ENCODE measurements at places on chromosomes 11 and 22.

DNA sequence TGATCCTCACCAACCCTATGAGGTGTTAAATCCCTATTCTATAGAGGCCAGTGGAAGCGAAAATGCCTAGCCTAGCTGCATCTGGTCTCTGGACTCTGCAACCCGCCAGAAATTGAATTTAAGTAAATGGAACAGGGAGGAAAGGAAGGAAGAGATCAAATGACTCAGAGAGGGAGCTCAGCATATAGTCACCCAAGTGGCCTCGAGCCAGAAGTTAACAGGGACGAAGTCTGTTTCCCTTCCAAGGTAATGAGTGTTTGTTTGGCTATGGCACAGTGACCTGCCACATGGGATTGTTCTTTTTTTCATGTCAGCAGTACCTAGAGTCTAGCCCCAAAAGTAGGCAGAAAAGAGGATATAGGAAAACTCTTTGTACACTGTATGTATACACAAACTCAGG lies 66.3 kb downstream of the PAK1 start:
- DNase-seq: no peak

DNA sequence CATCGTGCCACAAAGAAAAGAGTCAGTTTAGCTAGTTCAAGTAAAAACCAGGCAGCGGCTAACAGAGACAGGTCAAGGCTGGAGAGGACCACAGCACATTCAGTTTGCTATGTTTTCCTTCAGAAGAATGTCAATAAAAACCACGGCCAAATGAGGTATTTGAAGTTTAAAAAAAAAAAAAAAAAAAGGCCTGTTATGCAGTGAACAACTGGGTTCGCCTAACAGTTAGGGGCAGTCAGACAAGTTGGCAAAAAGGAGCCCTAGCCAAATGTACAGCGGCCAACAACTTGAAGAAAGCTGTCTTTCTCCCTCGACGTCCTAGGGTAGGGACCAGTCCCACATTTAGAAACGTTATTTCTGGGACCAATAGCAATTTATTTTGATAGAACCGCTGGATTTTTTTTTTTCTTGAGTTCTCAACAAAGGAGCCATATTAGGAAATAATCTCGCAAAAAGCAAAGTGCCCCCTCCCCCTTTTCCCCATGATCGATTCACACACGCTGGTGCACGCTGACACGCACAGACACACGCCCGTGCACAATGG lies 237.8 kb downstream of the TTC28 start:
- DNase-seq: no peak

DNA sequence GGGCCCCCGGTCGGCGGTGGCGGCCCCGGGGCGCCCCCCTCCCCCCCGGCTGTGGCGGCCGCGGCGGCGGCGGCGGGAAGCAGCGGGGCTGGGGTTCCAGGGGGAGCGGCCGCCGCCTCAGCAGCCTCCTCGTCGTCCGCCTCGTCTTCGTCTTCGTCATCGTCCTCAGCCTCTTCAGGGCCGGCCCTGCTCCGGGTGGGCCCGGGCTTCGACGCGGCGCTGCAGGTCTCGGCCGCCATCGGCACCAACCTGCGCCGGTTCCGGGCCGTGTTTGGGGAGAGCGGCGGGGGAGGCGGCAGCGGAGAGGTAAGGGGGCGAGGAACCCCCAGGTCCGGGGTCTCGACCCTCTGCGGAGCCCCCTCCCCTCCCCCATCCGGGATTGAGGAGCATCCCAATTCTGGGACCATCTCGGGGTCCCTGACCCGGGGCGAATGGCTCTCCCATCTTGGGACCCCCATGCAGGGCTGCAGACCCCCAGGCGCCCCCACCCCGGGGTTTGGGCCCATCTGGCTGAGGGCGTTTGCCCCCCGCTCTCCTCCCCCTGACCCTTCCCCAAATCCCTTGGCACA lies 431 bp downstream of the KMT2A start:
- DNase-seq: peak; percentile 54

DNA sequence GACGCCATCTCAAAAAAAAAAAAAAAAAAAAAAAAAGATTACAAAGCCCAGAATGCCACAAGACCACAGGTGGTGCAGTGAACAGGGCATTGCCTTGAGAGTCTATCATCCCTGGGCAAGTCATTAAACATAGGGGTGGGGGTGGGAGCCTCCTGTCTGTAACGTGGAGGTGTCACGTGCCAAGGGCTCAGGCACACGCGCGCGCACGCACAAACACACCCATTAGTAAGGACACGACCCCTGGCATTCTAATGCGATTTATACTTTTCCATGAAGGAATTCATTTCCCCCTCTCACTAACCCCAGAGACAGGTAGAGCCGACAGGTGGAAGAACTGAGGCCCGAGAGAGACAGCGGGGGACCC lies 5.8 kb upstream of the GCAT start:
- peak; percentile 68 for DNase-seq

DNA sequence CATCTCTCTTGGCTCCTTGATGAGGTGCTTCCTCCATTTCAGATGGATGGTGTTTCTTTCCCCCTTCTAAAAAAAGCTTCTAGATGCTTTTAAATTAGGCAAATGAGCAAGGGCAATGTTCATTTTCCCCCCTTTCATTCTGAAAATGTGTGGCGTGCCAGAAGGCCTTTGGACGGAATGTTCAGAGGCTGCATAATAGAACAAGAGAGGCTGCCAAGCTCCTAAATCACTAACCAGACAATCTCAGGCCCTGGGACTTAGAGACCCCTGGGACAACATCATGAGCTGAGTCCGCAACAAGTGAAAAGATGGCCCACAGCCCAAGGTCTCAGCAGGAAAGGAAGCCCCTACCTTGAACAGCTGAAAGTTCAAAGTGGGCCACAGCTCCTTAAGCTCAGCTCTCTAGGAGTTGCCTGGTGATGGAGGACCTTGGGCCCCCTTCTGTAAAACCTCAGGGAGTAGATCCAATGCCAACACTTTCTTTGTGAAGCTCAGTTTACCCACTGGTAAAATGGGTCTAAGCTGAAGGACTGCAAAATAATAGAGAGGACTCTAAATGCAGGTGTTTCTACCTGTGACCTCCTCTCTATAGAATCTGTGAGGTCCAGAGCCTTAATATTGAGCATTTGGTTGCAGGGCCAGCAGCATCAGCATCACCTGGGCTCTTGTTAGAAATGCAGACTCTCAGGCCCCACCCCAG lies 144.0 kb downstream of the FBXO7 start:
- no peak for DNase-seq

- DNase-seq: no peak
Observed at GRCh38 chr11:78397398-78397797, 20.2 kb downstream of the GAB2 start.

- no peak for DNase-seq
Observed at GRCh38 chr11:107370390-107370789, 87.2 kb downstream of the CWF19L2 start.

GRCh38 chr11:89168396-89168795 lies 9.3 kb upstream of the TYR start:
- no peak for DNase-seq

DNA sequence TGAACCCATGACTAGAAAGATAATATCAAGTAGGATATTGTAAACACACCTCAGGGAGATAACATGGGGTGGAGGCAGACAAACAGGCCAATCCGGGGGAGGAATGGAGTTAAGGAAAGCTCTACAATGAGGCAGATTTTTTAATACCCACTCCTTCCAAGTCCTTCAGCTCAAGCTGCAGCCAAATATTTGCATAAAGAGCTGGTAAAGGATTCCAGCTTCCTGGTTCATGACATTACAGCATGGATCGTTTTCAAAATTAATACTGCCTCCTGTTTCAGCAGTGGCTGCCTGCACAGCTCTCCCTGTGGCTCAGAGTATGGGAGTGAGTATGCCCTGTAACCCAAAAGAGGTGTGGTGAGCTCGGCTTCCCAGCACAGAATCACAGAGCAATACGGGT lies 5.1 kb downstream of the POU2AF3 start:
- peak; percentile 42 for DNase-seq

GRCh38 chr11:76627606-76628005 lies 42.9 kb downstream of the LRRC32 start:
- no peak for DNase-seq

- no peak for DNase-seq
Observed at GRCh38 chr11:12284316-12285050, 92.9 kb upstream of the PARVA start.

DNA sequence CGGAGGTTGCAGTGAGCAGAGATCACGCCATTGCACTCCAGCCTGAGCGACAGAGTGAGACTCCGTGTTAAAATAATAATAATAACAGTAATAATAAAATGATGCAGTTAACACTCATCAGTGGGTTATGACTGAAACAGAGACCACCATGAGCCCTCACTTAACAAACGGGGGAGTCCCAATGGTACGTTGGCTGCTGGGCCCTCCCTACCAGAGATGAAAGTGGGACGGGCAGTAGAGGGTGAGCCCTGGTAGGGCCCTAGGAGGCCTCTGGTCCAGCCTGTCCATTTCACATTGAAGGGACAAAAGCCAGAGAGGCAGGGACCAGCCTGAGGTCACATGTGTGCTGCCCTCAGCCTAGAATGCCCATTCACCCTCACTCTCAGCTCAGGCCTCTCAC lies 13.7 kb upstream of the KIAA0930 start:
- DNase-seq: no peak
